ENCODE measurements at places on chromosomes 2 and 18.
A peak's percentile ranks its signal among the peaks of the same experiment; 100 is the strongest.

DNA sequence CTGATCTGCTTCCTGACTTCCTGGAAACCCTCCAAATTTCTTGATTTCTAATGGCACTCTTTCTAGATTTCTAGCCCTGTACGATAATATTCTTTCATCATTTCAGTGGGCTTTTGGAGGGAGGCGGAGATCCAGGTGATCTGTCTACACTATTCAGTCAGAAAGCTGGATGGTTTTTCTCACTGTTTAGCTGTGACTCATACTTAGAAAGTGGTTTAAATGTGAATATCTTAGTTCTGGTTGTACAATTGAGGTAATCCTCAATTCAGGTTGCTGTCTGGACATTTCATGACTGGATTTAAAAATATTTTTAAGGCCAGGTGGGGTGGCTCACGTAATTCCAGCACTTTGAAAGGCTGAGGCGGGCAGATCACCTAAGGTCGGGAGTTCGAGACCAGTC is 20.8 kb downstream of the SEH1L start:
- no peak for DNase-seq

DNA sequence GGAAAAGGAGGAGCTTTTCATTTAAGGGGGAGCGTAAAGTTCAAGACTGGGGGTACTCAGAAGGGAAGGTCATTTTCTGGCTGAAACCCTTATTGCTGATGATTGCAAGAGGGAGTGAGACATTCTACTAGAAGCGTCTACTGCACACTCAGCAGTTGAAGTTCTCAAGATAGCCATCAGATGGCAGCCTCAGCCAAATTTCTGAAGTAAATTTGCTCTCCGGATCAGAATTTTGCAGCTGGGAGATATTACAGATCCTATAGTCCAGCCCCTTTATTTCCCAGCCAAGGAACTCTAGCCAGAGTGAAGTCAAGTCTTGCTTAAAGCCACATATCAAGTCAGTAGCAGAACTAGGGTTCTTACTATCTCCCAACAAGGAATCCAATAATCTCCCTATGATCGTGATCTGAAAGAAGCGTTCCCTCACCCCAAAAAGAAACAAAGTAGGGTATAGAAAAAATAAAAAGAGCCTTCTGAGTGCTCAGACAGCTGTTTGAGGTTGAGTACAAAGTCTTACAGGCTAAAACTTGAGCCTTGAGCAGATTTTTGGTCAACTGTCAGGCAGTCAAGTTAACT is 24.0 kb downstream of the RAX start:
- peak; percentile 73 for DNase-seq

GRCh38 chr2:39306626-39307025 is 62.9 kb upstream of the CDKL4 start:
- DNase-seq: no peak

DNA sequence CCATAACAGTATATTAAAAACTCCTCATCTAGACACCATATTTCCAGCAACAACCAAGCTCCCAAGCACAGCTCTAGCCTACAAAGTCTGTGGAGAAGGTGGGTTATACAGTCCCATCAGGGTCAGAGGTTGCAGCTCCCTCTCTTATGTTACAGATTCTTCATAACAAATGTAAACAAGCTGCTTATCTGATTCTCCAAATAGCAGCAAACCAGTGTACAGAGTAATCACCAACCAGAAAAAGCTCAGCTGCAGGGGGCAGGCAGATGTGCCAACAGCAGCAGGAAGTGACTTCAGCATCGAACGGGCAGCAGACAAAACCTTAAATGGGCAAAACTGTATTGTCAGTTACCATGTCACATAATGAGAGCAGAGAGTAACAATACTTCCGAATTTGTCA is 52.9 kb upstream of the NABP1 start:
- no peak for DNase-seq

GRCh38 chr2:207238831-207239701 is 73.3 kb upstream of the KLF7 start:
- no peak for DNase-seq

DNA sequence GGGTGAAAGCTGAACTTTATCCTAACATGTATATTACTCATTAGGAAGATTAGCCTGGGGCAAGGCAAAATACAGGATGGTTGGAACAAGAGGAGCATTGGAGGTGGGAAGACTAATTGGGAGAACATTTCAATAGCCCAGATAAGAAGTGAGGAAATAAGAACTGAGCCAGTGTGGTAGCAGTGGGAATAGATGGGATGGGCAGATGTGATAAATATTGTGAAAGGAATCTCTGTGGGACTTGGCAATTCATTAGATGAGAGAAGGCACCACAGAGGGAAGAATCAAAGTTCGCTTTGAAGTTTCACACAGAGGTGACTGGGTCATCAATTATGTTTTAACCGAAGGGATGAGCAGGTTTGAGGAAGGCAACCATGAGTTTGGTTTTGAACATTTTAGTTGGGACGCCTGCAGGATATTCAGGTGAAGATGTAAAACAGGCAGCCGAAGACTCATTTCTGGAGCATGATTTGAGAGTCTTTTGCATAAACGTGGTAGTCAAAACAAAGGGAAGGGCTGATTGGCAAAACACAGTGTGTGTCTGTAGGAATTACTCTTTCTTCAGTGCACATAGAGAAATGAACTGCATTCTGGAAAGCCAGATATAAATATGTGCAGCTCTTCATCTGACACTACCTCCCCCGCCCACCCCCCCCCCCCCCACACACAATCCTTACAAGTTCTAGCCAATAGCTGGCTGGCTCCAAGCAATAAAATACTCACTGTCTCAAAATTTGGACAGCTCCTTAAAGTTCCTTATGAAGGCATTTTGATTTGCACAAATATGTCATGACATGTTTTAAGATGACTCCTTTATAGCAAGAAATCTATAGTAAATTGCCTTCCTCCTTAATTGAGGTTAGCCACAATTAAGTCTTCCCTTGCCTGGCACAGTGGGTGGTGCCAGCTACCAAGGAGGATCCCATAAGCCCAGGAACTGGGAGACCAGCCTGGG is 1.9 kb upstream of the SLC1A4 start:
- no peak for DNase-seq

GRCh38 chr2:86238354-86238753 is 39.1 kb downstream of the MRPL35 start:
- DNase-seq: no peak

GRCh38 chr2:191607096-191607495 is 70.8 kb upstream of the NABP1 start:
- DNase-seq: no peak

DNA sequence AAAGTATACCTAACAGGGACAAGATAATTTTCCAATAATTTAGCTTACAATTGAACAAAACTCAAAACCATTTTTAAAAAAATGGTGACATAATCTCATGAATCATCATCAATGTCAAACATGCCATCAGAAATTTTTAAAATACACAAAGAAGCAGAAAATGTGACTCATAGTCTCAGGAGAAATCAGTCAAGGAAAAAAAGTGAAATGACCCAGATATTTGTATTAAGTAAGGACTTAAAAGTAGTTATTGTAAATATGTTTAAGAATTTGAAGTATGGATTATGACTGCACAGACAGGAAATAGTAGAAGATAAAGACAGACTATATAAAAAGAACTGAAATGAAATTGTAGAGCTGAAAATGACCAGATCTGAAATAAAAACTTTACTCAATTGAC is 473.9 kb upstream of the SYT4 start:
- no peak for DNase-seq

GRCh38 chr2:230692760-230693159 is 19.9 kb upstream of the CAB39 start:
- DNase-seq: no peak

DNA sequence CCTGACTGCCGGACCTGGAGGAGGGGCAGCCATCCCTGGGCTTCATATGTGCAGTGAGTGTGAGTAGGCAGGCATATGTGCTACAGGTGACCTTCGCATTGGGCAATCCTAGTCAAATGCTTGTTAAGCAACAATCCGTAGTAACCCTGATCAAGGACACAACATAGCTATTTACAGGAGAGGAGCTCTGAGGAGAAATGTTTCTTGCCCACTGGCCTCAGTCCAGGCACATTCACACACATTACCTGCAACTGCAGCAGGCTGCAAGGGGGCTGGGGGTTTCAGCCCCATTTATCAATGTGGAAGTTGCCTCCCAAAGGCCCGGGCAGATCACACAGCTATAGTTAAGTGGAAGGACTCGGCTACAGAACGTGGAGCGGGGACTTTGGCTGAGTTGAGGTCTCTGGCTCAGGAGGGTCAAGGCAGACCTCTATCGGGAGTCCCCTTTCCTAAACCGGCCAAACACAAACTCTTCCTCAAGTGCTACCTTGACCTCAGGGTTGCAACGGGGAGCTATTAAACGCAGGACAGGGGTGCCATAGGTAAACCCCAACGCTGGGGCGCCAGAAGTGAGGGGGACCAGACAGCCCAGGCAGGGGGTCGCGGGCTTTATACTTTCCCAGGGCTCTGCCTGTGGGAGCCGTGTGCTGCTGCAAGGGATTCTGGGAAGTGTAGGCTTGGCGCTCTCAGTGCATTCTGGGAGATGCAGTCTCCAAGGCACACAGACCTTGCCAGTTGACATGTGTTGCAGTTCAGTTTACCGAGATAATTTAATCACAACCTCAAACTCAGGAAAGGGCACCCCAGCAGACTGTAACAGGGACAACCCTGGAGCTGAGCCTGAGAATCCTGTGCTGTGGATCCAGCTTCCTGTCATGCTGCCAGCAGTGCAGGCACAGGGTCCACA is 9.4 kb downstream of the KHK start:
- DNase-seq: peak; percentile 77

GRCh38 chr2:71277536-71278103 is 50.7 kb upstream of the PAIP2B start:
- peak; percentile 78 for DNase-seq

DNA sequence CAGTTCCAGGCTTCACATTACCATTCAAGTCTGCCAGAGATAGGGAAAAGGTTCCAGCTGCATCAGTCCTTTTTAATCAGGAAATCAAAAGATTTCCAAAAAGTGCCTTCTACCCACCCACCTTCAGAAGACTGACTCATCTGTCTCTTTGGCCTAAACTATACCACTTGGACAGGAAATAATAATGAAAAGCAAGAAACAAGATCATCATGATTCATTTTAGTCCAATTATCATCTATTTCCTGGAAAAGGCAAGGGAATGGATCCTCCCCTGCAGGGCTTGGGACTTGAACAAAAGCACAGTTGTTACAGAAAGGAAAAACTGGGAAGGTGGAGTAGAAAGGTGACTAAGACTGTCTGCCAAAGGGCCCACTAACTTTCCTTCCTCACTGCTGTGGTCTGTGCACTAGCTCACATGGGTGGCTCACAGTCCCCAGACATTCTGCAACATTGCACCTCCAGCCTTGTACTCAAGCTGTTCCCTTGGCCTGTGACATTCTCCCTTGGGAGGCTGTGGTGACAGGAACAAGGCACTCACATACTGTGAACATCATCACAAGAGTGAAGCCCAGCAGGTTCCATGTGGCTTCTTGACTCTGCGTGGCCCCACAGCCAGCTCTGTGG is 75.3 kb downstream of the VSNL1 start:
- DNase-seq: no peak

DNA sequence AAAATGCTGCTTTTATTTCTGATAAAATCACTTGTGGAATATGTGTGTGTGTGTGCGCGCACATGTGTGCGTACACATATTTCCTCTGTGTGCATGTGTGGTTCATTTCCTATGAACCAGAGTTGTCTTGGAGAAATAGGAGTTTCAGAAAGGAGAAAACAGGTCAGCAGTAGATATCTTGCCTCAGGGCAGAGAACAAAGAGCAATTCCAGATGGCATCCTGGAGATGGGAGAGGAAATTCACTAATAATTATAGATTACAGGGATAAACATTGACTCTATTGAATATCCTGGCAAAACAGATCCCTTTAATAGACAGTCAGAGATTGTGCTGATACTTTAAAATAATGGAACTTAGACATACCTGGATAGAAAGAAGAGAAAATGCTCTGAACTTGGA is 298.0 kb downstream of the TRIB2 start:
- DNase-seq: peak; percentile 46

DNA sequence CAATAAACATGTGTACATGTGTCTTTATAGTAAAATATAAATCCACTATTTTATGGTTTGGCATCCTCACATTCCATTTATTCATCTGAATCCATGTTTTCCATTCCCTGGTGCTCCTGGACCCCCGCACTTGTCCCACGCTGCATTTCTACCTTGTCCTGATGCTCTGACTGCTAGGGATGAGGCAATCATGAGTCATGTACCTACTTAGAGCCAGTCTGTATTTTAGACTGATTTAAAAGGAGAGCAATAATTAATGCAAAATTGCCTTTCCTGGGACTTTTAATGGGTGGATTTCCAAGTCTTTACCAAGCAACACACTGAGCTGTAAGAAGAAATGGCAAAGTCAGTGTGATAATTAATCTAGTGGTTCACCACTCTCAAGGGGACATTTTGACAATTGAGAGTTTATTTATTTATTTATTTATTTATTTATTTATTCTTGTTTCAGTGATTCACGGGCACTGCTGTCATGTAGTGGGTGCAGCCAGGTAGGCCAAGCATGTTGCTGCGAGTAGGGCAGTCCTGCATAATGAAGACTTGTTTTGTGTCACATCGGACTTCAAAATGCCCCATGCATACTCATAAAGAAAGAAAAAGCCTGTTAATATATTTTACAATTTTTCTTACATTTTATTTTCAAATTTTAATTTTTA is 419.3 kb upstream of the VWC2L start:
- DNase-seq: no peak

DNA sequence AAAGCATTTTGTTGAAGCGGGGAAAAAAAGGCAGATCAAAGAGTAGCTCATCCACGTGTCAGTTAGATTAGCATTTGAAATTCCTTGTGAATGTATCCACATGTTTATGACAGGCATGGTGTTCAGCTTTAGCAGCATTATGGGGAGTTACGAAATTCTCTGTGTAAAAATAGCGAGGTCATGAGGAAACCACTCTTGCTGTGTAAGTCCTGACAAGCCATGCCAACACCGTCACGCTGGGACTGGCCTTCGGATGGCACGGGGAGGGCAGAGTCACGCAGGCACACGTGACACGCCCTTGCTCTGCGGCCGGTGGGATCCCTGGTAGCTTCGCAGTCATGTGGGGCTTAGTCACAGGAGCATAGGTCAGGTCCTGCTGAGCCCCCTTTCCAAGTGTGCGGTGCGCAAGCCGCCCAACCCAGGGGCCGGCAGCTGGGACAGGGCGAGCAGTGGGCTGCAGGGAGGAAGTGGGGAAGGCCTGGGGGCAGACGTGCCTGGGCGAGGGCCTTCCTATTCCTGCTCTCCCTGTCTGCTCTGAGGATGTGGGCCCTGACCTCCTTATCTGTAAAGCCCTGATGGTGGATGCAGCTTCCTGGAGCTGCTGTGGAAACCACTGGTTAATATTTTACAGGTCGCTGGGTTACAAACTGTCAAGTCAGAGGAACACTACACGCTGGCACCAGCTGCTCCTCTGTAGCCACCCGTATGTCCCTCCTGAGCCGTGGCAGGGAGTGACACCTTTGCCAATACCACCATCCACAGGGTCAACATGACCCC is 18.0 kb downstream of the MBP start:
- DNase-seq: no peak

DNA sequence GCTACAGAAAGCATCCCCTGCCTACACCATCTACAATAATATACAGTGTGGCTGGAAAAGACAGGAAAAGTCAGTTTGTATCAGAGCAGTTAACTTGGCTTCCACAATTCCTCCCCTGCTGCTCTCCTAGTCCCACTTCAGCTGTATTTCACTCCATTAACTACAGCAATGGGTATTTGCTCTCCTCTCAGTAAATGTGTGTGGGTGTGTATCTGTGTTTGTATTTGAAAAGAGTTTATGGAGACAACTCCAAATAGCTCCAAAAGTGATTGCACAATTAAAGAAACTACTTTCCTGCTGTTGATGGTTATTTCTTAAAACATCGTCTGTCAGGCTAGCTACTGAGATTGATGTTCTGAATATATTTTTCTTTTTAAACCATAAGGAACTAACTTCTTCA is 333.7 kb upstream of the FIGN start:
- DNase-seq: no peak

- no peak for DNase-seq
These were observed 16.7 kb downstream of the L3MBTL4 start for GRCh38 chr18:6397931-6398566.

Data from SK-N-DZ (cell line).